ENCODE measurements at places on chromosomes 7 and 10.

- DNase-seq, result no peak
Observed at GRCh38 chr7:143331179-143331801, 15.4 kb downstream of the CLCN1 start.

- DNase-seq, result no peak
Observed at GRCh38 chr10:96324447-96324846, 20.2 kb downstream of the DNTT start.

DNA sequence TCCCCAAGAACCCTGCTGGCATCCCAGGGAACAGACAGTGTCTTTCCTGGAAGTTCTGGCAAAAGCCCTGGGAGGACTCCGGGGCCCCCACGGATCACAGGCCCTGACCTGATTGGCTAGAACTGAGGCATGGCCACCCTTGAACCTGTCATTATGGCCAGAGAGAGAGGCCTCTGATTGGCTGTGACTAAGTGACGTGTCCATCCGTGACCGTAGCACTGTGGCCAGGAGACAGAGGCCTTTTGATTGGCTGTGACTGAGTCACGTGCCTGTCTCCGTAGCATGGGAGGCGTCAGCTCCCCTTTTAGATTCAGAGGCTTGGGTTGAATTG is 163.8 kb downstream of the RGS10 start:
- DNase-seq, result no peak

GRCh38 chr10:82722273-82722672 is 847.3 kb downstream of the NRG3 start:
- DNase-seq, result no peak

DNA sequence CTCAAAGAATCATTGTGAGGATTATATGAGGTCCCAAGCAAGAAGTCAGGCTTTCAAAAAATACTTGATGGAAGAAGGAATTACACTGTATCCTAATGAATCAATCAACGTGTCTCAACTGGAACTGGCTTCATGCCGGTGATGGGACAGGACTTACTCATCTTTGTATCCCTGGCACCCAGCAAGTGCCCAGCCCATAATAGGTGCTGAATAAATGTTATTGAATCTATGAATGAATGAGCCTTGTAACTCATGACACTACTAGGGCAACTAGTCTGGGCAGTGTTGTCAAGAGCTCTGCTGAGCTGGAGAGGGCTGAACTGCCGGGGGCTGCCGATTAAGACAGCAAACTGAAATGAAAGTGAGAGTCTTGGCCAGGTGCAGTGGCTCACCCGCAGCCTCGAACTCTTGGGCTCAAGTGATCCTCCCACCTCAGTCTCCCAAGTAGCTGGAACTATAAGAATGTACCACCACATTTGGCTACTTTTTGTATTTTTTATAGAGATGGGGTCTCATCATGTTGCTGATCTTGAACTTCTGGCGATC is 87.2 kb upstream of the KIF5B start:
- no peak for DNase-seq

GRCh38 chr7:102111061-102112041 is 175.3 kb upstream of the SH2B2 start:
- no peak for DNase-seq

GRCh38 chr10:63591600-63592379 is 70.6 kb downstream of the REEP3 start:
- no peak for DNase-seq

- DNase-seq, result no peak
Observed at GRCh38 chr10:113386005-113386404, 166.8 kb upstream of the HABP2 start.

- no peak for DNase-seq
Observed at GRCh38 chr7:75716992-75717626, 21.6 kb downstream of the HIP1 start.

GRCh38 chr10:77463967-77464745 is 173.5 kb downstream of the KCNMA1 start:
- DNase-seq, result no peak

DNA sequence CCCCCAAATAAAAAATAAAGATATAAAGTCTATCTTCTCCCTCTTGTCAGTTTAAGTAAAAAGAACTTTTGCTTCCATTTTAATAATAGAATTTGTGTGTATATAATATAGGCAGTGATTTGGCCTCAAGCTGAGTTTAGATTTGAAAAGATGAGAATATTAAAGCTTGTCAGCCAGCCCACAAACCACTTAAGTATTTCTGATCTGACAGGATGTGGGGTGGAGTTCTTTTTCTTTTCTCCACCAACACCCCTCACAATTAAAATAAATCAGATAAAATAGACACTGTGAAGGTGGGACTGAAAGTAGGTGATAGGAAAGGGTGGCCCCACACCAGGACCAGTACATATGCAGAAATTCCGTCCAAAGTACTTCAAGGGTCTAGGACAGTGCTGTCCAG is 714.1 kb downstream of the AUTS2 start:
- DNase-seq, result no peak

GRCh38 chr10:3148994-3149393 is 23.6 kb downstream of the PITRM1 start:
- no peak for DNase-seq

GRCh38 chr10:70120417-70120816 is 12.2 kb downstream of the AIFM2 start:
- no peak for DNase-seq

DNA sequence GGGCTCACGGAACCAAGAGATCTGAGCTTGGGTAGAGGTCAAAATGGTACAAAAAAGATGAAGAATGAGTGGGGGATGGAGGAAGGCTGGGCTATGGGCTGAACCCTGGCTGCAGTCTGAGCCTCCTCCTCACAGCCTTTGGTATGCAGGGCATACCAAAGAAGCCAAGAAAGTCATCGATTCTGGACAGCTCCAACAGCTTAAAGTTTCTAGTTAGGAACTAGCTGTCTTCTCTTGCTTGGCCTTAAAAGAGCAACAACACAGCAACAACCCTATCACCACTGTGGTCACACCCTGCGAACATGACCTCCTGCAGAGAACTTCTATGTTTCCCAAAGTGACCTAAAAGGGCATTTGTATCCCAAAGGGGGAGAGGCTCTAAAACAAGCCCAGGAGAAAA is 126.1 kb upstream of the EFCAB10 start:
- DNase-seq, result no peak

GRCh38 chr10:71998119-71998839 is 34.1 kb downstream of the CHST3 start:
- DNase-seq, result no peak

- no peak for DNase-seq
Observed at GRCh38 chr10:110764378-110764777, 107.3 kb upstream of the PDCD4 start.

- DNase-seq, result no peak
Observed at GRCh38 chr7:73451780-73452398, 18.3 kb downstream of the FZD9 start.

DNA sequence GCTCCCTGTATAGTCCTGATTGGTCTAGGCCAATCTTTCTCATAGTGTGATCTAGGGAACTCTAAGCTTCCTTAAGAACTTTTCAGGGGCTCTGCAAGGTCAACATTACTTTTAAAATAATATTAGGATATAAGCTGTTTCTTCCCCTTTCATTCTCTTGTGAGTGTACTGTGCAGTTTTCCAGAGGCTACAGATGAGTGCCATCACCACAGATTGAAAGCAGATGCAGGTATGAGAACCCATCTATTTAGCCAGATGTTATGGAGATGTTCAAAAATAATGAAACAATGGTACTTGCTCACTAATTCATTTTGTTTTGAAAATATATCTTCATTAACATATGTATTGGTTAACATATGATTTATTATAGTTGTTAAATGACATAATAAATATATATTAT is 169.2 kb upstream of the SEMA3A start:
- no peak for DNase-seq

- no peak for DNase-seq
Observed at GRCh38 chr10:115049960-115050359, 43.2 kb upstream of the ATRNL1 start.

GRCh38 chr7:142790555-142790954 is 19.8 kb downstream of the PRSS2 start:
- no peak for DNase-seq

DNA sequence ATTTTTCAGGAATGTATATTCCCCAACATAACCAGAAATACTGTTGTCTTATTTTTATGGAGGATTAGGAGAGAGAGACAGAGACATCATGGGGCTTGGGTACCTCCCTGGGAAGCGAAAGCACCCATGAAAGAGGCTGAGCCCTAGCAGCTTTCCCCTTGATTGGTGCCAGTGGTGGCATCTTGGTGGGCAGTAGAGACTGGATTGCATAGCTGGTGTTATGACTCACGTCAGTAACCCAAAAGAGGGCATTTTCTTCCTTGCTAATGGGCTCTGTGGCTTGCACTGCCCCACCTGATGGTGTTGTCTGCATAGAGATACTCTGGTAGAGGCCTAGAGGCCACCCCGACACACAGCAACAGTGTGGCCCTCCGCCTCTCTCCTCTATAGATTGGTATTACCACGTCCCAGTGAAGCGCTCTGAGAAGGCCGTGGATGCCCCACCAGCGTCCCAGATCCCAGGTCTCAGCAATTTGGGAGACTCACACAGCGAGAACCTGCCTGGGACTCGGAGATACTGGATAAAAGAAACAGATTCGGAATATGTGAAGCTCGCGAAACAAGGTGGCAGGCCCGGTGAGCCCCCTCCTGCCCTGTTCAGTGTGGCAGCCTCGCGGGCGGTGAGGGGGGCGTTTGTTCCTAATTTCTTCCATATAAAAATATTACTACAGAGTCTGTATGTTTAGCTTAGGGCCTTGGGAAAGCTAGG is 5.8 kb downstream of the C7orf57 start:
- DNase-seq, result no peak
